ENCODE measurements at places on chromosomes 3 and 15. TPM values are rescaled to one million over a fixed set of nuclear protein-coding genes. Genes with fewer than 3 reads are reported as not detected.
A peak's percentile ranks its signal among the peaks of the same experiment; 100 is the strongest.

GRCh38 chr15:41022487-41023090 is 69.3 kb downstream of the CHAC1 start:
- DNase-seq = peak; percentile 11

DNA sequence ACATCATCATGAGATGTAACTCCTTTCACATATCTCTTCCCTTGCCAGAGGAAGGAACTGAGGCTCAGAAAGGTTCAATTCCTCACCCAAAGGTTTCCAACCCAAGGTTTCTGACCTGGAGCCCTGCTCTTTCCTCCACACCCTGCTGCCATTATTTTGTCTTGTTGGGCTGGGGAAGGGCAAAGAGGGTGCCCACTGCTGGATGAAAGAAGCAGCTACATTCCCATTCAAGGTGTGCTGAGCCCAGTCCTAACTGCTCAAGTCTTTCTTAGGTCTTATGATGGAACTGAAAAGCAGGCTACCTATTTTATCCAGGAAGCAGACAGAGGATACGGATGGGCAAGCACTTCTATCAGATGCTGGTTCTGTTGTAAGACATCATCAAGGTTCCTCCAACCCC is 258.0 kb upstream of the CTDSPL start:
- DNase-seq = no peak

DNA sequence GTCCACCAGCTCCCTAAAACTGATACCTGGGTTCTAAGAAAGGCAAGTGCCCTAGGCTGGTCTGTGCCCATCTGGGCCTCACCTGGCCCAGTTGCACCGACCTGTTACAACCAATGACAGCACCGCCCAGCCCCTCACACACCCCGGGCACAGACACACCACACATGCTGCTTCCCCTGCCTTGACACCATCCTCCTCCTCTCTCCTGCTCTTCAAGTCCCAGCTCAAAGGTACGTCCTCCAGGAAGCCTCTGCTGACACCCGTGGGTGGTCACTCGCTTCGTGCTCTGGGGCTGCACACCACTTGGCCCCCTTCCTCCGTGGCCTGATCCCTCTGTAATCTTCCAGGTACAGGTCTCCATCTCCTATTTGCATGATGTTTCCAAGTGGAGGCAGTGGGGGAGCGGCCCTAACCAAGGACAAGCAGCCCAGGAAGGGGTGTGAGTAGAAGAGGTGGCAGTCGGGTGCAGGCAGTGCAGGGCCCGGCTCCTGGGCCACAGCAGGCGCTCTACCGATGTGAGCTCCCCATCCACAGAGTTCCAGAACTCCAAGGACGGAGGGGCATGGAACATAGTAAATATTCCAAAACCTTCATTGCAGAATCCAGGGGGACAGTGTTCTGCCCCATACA is 144.6 kb downstream of the NUP210 start:
- no peak for DNase-seq

- DNase-seq = no peak
These were observed 34.3 kb upstream of the PARP14 start for GRCh38 chr3:122646146-122646988.

DNA sequence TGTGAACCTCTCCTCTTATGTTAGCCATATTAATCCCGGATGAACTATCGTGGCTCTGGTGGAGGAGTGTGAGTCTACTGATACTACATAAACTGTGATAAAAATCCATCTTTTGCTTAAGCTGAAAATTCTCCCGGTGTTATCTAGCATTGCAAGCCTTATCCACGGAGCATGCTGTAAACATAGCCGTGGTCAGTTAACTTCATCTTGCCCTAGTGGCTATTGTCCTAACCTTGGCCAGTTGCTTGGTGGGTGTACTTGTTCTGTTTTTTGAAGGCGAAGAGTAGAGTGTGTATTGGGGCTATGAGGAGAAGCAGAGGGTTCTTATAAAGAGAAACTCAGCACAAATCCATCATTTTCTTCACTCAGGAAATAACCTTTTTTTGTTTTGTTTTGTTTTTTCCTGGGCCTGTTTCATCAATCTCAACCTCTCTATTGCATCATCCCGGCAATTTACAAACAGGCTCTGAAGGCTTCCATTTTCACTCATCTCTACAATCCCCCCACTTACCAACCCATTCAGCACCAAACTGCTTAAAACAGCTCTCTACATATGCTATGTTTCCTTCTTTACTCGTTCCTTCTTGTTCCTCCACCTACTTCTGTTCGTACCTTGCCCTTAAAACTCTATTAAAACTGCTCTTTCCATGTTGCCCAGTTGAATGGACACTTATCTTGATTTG is 135.5 kb upstream of the PTX3 start:
- DNase-seq = no peak

The ITGB5 gene
- total RNA-seq = 115 TPM

The AEN gene
- total RNA-seq = 33.5 TPM

The TNNC1 gene
- total RNA-seq = 0.99 TPM

The GREM1 gene
- total RNA-seq = 30.7 TPM
